ENCODE measurements at places on chromosomes 5 and 9.

GRCh38 chr9:106310782-106311181 is 552.2 kb upstream of the ZNF462 start:
- DNase-seq = no peak

DNA sequence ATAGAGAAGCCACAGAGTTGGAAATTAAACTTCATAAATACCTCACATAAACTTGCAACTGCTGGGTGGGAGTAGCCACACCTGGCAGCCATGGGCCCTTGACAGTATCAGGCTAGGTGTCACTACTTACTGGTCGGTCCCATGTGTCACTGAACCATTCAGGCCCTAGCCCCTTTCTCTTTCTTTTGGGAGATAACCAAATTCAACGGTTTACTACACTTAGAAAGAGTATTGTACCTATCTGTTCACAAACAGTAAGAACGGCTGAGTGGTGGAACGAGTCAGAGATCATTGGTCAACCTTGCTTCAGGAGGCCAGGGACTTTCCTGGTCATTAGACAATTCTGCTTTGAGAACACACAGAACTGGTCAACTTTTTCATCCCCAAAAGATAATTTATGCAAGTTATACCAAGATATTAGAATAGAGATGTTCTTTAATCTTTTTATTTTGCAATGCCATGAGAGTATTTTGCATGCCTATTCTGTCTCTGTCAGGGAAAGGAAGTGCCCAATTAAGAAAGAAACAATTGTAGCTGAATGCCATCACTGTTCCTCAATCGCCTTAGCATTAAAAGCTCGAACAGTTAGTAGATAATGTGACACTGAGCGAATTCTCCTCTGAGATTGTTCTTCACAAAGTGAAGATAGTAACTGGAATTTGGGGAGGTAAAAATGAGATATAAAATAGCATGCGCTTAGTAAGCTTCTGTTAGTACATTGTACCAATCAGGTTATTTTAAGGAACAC is 50.9 kb downstream of the GOLPH3 start:
- no peak for DNase-seq

DNA sequence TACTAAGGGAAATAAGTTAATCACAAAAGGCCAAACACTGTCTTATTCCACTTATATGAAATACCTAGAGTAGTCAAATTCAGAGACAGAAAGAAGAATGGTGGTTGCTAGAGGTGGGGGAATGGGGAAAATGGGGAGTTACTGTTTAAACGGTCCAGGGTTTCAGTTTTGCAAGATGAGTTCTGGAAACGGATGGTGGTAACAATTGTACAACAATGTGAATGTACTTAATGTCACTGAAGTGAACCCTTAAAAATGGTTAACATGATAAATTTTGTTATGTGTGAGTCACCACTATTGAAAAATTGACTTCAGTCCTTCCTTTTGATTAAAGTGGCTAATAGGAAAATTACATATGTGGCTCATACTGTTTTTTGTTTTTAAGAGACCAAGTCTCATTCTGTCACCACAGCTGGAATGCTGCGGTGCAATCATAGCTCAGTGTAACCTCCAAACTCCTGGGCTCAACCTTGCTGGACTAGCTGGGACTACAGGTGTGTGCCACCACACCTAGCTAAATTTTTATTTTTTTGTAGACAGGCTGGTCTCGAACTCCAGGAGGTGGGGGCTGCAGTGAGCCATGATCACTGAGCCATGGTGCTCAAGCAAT is 8.7 kb downstream of the UBQLN1 start:
- DNase-seq = no peak

- DNase-seq = no peak
These were observed 96.7 kb upstream of the CHD1 start for GRCh38 chr5:99025298-99026045.

DNA sequence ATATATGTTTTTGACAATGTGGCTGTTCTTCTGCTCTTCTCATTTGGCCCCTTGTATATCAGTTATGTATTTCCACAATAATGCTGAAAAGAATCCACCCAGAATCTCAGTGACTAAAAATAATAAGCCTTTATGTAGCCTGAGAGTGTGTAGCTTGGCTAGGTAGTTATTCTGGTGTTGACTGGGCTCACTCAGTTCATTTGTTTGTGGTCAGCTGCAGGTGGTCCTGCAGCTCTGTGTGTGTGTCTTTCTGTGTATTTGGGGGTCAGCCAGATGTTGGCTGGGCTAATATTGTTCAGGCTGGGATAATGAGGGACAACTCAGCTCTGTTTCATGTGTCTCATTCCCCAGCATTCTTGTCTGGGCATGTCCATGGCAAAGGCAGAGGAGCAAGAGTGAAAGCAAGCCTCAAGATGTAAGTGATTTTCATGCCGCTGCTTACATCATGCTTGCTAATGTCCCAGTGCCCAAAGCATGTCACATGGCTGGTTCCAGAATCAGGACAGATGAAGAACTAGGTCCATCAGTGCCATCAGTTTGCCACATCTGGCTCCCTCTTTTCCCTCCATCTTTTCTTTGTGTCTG is 162.8 kb downstream of the KCTD16 start:
- DNase-seq = no peak

DNA sequence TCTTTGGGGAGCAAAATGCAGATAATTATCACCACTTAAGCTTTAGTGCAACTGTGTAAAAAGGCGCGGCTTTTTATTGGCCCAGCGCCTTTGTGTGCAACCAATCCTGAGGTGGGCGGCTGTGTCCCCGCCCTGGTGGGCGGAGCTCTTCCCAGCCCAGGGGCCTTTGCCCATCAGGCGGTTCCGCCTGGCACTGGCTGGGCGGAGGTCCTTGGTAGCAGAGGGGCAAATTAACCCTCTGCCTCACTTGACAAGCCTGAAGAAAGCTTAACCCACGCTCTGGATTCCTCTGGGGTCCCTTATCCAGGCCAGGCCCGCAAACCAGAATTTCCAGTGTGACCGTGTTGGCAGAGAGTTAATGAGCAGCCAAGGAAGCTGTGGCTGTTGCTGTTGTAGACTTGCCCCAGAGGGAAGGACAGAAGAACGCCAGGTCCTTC is 12.8 kb upstream of the NIPAL4 start:
- DNase-seq = no peak

DNA sequence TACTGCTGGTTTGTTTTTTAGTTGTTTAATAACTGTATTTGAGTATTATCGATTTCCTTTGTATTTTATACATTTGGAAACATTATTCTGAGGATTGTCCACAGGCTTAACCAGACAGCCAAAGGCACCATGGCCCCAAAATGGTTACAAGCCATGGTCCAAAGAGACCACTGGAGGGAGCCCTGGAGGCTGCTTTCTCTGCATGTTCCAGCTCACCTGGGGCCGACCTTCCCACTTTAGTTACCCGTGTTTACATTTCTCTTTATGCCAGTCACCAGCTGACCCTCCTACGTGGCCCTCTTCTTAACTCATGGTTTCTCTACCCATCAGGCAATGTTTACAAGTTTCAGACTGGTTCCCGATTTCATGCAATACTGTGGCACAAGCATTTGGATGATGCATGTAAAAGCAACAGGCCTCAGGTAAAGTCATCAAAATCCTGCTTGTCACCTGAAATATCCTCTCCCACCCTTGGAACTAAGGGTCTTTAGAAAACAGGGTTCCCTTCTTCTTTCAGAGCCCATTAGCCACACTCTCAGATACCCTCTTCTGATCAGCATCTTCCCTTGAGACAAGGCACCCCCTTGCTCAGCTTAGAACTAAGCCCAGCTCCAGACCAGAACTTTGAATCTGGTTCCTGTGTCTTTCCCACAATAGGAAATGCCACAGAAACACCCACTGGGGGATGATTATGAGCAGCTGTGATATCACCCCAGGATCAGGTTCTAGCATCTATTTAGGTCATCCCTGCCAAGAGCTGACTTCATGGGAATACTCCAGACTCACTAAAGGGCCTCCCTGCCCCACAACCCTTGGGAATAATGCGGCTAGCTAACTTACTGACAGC is 49.9 kb upstream of the GARNL3 start:
- peak; percentile 42 for DNase-seq

GRCh38 chr5:107293541-107294210 is 377.1 kb downstream of the EFNA5 start:
- no peak for DNase-seq

- no peak for DNase-seq
These were observed 39.0 kb upstream of the DEPDC1B start for GRCh38 chr5:60738933-60739332.

GRCh38 chr5:110913221-110913620 is 158.3 kb upstream of the TSLP start:
- no peak for DNase-seq

DNA sequence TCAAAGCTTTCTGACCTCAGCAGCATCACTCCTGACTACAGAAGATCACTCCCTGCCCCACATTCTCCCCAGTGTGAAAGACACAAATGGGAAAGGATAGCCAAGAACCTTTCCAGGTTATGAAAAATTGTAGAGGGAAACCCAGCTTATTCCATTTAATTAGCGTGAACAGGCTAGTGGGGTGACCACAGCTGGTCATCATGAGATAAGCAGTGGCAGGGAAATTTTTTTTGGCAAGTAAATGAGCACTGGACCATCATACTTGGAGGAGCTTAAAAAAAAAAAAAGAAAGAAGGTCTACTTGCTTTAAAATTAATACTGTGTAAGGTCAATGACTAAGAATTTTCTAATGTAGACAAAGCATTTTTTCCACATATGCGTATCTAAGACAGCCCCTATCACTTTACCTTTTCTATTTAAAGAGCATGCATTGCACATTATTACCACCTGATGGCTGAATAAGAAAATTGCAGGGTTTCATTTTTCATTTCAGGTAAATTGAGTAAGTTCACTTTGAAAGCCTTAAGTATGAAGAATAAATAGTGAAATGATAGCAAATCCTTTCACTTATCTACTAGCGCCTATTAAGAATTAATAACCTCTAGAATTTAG is 123.6 kb downstream of the ELAVL2 start:
- no peak for DNase-seq

GRCh38 chr5:178569485-178569884 is 20.7 kb downstream of the COL23A1 start:
- DNase-seq = no peak

GRCh38 chr5:138351056-138351455 is 1.4 kb upstream of the KDM3B start:
- DNase-seq = no peak

- no peak for DNase-seq
These were observed 16.7 kb downstream of the SLC28A3 start for GRCh38 chr9:84323858-84324257.
